ENCODE measurements at places on chromosomes 13 and 19.

DNA sequence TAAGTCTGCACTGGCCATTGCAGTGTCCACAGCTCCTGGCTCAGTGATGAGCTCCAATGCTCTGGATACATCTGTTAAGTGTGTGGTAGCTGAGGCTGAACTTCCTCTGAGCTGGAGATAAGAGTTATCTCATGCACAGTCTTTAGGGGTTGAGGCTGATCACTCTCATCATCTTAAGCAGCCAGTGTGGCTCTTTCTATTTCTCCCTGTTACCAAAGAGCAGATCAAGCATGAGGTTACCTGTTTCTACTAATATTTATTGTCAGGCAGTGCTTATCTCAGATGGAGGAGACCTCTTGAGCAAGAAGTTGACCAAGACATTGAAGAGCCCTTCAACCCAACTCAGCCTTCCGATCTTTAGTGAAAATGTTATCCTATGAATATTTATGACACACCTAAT, 6.6 kb upstream of the OR10H2 start:
- no peaks in the 10 kb centered on the region for H3K36me3 ChIP-seq
- H3K27ac ChIP-seq: no peak overlapping the region
- no peaks in the 10 kb centered on the region for H3K4me1 ChIP-seq
- DNase-seq: no peak
- H3K4me3 ChIP-seq: no peak overlapping the region

GRCh38 chr13:106493533-106494220, 41.8 kb downstream of the EFNB2 start:
- H3K4me3 ChIP-seq: no peak overlapping the region
- peaks cover 11% of the 10 kb centered on the region for H3K4me1 ChIP-seq
- DNase-seq: no peak

DNA sequence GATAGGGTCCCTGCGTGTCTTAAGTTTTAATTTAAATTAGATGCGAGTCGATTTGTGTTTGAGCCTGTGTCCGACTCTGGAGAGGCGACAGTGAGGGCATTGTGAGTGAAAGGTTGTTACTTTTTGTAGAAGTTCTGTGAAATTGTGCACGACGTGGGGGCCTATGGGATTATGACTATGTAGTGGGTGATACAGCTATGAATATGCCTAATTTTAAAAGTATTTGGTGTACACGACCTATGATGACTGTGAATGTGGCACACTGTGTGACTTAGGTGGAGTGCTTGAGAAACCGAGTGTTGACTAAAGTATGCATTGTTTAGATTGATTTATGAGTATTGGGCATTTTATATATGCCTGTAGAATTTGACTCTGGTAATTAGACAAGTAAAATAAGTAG, 646 bp downstream of the ZNF567 start:
- H3K27ac ChIP-seq: no peak overlapping the region
- peaks cover 23% of the 10 kb centered on the region for H3K4me1 ChIP-seq
- DNase-seq: no peak
- H3K36me3 ChIP-seq: no peaks in the 10 kb centered on the region
- peak overlapping the region; percentile 56 for H3K4me3 ChIP-seq
- H3K27me3 ChIP-seq: no peaks in the 10 kb centered on the region

DNA sequence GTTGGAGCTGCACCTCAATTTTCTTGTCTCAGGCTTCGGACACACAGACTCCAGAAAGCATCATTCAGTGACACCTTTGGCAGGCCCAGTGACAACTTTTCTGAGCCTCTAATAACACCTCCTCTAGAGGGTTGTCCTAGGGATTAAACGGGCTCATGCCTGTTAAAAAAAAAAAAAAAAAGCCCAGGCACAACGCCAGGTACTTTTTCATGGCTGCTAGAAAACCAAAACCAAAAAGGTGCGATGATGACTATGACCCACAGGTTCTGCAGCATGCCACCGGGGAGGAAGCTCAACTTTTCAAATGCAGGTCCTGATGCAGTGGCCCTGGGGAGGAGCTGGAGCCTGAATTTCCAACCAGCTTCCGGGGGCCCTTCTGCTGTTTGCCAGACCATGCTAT, 184.2 kb downstream of the ABCC4 start:
- H3K4me3 ChIP-seq: no peak overlapping the region
- no peaks in the 10 kb centered on the region for H3K27me3 ChIP-seq
- no peaks in the 10 kb centered on the region for H3K4me1 ChIP-seq
- DNase-seq: no peak

DNA sequence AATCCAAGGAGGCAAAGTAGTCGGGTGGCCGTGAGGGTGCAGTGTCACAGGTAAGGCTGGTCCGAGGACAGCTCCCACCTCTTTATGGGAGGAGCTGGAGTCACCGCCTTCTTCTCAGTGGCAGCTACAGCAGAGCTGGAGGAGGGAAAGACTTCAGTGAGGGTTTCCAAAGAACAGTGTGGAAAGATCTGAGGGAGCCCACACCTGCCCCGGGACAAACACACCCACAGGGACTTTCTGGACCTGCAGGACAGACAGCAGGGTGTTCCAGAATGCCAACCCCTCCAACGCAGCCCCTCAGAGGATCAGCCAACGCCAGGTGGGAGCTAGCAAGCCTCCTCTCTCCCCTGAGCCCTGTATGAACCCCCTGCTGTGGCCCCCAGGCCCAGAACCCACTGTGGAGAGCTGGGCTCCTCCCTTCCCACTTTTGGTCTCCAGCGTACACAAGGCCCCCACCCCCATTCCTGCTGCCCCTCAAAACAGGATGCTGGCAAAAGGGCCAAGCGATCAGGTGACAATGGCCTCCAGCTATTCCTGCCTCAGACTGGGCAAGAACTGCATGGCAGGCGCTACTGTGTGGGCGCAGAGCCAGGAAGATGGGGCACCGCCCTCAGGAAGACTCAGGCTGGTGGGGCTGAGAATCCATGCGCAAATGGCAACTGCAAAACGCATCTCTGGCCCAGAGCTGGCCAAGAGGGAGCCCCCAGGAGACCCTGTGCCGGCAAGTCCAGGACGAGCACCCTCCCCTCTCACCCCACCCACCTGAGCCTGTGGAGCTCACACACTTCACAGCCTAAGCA, 3.5 kb upstream of the CD320 start:
- no peak overlapping the region for H3K4me3 ChIP-seq
- H3K27me3 ChIP-seq: no peaks in the 10 kb centered on the region
- H3K27ac ChIP-seq: no peak overlapping the region
- no peaks in the 10 kb centered on the region for H3K36me3 ChIP-seq
- H3K4me1 ChIP-seq: peaks cover 40% of the 10 kb centered on the region

- no peaks in the 10 kb centered on the region for H3K27me3 ChIP-seq
- no peak for DNase-seq
- H3K4me1 ChIP-seq: no peaks in the 10 kb centered on the region
- no peak overlapping the region for H3K27ac ChIP-seq
- H3K36me3 ChIP-seq: no peaks in the 10 kb centered on the region
- no peak overlapping the region for H3K4me3 ChIP-seq
Measured at GRCh38 chr13:82800391-82800790, 1081.9 kb downstream of the SLITRK1 start.

DNA sequence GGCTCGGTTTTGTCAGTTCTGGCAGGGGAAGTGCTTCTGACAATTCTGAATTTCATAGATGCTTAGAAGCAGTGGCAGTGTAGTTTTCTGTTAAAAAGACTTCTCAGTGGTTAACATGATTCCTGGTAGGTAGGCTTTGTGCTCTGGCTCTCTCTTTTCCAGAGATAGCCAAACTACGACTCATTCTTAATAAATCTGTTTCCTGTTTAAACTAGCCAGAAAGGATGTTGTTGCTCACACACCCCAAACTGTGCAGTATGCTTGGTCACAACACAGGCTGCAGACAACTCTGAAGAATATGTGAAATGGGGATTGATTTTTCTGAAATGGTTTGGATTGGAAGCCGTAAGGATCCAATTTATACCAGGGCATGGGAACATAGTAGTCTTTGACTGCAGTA, 711.5 kb downstream of the PCDH17 start:
- no peak for DNase-seq
- no peaks in the 10 kb centered on the region for H3K27me3 ChIP-seq
- H3K4me1 ChIP-seq: no peaks in the 10 kb centered on the region
- H3K27ac ChIP-seq: no peak overlapping the region
- H3K36me3 ChIP-seq: no peaks in the 10 kb centered on the region

DNA sequence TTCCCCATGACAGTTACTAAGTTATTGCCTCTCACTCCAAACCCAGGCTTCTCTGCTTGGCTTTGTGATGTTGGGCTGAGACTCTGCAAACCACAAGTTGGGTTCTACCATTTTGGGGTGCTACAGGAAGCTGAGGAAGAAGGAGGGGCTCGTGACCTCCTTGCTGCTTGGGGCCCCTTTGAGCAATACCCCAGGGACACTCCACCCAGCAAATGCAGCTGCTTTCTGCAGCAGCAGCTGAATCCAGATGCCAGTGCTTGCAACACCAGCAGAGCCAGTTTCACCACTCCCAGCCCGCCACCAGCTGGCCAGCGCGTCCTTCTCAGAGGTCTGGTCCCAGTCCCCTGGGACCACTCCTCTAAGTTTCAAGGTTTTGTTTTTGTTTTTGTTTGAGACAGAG, 22.0 kb upstream of the UBAC2 start:
- no peaks in the 10 kb centered on the region for H3K36me3 ChIP-seq
- no peaks in the 10 kb centered on the region for H3K27me3 ChIP-seq
- no peak overlapping the region for H3K27ac ChIP-seq
- peaks cover 4% of the 10 kb centered on the region for H3K4me1 ChIP-seq
- no peak overlapping the region for H3K4me3 ChIP-seq

- H3K36me3 ChIP-seq: no peaks in the 10 kb centered on the region
- H3K4me1 ChIP-seq: peaks cover under 1% of the 10 kb centered on the region
- H3K27ac ChIP-seq: no peak overlapping the region
- no peak for DNase-seq
- H3K4me3 ChIP-seq: no peak overlapping the region
Measured at GRCh38 chr13:74570046-74570445, 435.8 kb upstream of the KLF12 start.

DNA sequence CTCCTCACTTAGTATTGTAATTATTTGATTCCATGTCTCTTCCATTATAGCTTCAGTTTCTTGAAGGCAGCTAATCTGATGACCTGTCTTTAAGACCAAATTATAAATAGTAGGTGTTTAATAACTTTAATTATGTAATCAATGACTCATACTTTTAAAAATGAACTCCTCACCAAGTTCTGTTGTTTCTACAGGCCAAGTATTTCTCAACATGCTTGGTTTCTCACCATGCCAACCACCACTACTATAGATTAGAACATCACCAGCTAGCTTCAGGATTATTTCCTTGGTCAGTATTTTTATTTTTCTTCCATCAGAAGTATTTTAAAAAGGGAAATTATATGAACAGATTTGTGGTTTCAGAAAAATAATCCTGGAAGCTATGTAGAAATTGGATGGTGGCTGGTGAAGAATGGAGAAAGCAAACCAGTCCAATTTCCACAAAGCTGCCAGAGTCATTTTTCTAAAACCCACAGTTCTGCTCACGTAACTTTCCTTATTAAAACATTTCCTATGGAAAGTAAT, 237.7 kb upstream of the DACH1 start:
- DNase-seq: no peak
- H3K36me3 ChIP-seq: no peaks in the 10 kb centered on the region
- no peaks in the 10 kb centered on the region for H3K4me1 ChIP-seq
- no peaks in the 10 kb centered on the region for H3K27me3 ChIP-seq

- peaks cover under 1% of the 10 kb centered on the region for H3K4me1 ChIP-seq
- H3K36me3 ChIP-seq: no peaks in the 10 kb centered on the region
- no peaks in the 10 kb centered on the region for H3K27me3 ChIP-seq
- no peak for DNase-seq
- no peak overlapping the region for H3K27ac ChIP-seq
Measured at GRCh38 chr13:98405107-98405571, 171.8 kb downstream of the STK24 start.

DNA sequence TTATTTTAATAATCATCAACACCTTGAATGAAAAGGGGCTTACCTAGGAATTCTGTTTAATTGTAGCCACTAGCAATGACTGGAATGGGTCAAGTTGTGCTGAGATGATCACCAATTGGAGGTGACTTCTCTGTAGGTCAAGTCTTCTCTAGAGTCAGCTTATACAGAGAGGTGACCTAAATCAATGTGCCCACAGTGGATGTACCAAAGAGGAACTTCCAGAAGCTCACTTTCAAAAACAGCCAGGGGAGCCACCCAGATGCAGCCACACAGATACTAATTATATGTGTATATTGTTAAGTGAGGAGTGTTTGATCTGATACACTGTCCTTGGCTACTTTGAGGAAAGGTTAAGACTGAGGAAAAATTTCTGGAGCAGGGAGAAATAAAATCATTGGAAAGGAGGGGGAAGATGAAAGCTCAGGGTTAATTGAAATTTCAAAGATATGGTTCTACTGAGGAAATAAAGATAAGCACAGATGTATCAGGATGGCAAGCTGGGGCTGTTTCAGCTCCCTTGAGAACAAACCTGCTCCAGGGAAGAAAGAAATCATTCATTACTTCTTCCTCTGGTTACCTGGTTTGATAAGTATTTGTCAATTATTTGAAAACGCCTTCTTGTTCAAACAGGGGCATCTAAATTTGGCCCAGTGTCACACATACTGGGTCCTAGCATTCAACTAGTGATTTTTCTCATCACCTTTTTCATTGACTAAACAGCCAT, 5.1 kb downstream of the GPR183 start:
- no peak for DNase-seq
- H3K4me1 ChIP-seq: no peaks in the 10 kb centered on the region
- no peaks in the 10 kb centered on the region for H3K36me3 ChIP-seq

DNA sequence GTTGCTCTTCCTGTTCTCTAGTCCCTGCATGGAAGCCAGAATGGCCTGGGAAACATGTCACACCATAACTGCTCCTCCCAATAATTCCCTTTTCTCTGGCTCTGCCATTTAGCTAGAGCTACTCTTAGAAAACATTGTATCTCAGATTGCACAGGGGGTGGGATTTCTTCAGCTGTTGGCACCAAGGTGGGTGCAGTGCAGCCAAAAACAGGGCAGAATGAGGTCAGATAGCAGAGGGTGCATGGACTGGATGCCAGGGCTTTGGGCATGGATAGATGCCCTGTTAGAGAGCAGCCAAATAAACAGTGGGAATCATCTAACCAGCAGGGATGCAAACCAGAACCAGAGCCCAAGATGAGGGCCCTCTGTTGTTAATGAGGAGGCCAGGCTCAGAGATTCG, 4.9 kb upstream of the AMER2 start:
- DNase-seq: no peak
- peaks cover 4% of the 10 kb centered on the region for H3K27me3 ChIP-seq
- H3K27ac ChIP-seq: no peak overlapping the region
- no peaks in the 10 kb centered on the region for H3K4me1 ChIP-seq
- no peaks in the 10 kb centered on the region for H3K36me3 ChIP-seq

GRCh38 chr13:65889368-65889767, 1340.8 kb downstream of the PCDH9 start:
- no peaks in the 10 kb centered on the region for H3K27me3 ChIP-seq
- H3K4me3 ChIP-seq: no peak overlapping the region
- no peaks in the 10 kb centered on the region for H3K36me3 ChIP-seq
- no peak overlapping the region for H3K27ac ChIP-seq
- H3K4me1 ChIP-seq: no peaks in the 10 kb centered on the region

- H3K36me3 ChIP-seq: no peaks in the 10 kb centered on the region
- peak within 1 kb of the TSS; percentile 61 for H3K4me3 ChIP-seq
- peaks cover 14% of the 10 kb centered on the region for H3K4me1 ChIP-seq
Measured at GRCh38 chr13:93226623-93227279, at the start of gene GPC6. GPC6 (plus strand) TSS chr13:93226807.
